NCI-H1417 treated with DMSO at 0.1 percent for 48 hours (cell line): ENCODE measurements at places on chromosomes 1 and 21.

GRCh38 chr1:232634096-232634495, 4.2 kb upstream of the SIPA1L2 start:
- DNase-seq: no peak

DNA sequence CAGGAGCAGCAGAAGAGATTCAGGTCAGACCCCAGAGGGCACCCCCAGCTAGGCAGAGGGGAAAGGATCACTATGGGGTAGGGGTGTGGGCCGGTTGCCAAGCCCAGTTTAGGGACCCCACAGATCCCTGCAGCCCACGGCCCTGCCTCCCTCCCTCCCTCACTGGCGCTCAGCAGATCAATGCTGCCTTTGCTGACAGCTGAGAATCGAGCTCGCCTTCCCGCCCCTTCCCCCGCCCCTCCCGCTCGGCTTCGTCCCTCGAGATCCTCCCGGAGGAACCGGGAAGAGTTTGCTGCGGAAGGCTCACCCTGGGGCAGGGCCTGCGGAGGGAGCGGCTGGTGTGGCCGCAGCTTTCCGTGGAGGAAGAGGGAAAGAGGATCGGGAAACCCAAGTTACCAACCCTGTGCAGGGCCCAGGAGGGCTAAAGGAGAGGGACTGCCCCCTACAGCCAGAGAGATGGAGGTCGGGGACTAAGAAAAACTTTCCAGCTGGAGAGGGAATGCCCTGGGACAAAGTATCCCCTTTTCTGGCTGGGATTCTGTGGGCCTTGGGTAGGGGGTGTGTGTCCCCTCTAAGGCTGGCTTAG, 1.1 kb upstream of the KCNQ4 start:
- DNase-seq: no peak

DNA sequence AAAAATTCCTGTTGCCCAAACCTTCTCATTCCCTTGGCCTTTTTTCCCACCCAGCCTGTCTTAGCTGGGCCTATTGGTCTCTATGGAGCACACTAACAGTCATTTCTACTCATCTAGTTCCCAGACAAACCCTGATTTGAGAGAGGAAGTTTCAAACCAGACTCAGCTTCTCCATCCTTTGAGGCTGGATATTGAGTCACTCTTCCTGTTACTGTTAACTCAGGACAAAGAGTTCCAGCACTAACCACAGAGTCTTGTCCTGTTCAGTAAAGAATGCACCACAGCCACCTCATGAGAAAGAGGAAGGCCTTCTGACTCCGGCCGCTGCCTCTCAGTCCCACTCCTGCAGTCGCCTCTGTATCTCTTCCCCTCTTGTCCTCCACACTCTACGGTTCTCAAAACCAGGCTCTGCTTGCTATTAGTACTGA, 137.8 kb downstream of the PTPRC start:
- no peak for DNase-seq

DNA sequence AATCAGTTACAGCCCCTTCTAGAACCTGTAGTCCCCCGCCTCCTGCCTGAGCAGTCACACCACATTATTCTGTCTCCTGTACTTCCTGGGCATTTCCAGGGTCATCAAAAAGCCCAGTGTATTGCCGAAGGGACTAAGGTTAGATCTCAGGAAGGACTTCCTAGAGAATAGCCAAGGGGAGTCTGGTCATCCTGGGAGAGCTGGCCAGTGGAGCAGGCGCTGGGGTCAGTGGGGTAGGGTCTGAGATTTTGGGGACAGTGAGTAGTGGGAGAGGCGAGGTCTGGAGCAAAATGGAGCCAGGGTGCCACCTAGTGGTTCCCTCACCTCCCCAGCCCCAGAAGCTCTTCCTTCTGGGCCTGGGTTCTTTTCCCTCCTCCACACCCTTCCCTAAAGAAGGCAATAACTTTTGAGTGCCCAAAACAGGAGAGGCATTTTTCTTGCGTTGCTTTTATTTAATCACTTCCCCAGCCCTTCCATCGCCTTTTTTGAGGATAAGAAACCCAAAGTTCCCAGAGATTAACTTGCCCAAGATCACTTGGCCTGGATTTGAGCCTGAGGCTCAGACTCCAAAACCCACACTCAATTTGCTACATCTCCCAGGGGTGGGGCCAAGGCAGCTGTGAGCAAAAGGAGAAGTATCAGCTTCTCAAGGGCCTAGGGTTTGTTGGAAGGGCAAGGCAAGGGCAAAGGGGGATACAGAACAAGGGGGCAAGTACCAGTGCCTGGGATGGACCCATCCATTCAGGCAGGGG, 7.3 kb upstream of the PMVK start:
- DNase-seq: no peak

DNA sequence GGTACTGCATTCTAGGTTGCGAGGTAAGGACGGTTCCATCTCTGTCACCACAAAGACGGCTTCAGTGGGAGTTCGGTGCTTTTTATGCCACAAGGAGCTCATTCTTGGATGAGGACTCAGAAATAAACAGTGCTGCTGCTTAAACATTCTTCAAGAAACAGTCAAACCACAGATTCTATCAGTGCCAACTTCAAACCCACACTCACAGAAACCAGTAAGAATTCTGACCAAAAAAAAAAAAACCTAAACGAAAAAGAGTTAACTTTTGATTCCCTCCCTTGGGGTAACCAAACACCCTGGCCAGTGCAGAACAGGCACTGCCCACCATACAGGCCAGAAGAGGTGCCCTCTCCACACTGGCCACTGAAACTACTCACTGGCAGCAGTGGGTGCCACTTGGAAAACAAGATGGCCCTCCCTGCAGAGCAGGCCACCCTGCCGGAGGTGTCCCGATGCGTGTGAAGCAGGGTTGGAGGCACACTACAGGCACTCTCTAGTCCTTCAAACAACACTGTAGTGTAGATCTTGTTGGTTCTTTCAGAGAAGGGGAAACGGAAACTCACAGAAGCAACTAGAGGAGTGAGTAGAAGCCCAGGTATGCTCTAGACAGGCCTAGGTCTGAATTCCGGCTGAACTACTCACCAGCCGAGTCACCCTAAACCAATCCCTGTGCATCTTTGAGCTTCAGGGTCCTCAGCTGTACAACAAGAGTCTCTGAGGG, 87.3 kb upstream of the TLR5 start:
- no peak for DNase-seq

- no peak for DNase-seq
These were observed 631.0 kb upstream of the TMPRSS15 start for GRCh38 chr21:19034560-19034959.

- no peak for DNase-seq
These were observed 57.8 kb downstream of the RHOU start for GRCh38 chr1:228793032-228793431.

DNA sequence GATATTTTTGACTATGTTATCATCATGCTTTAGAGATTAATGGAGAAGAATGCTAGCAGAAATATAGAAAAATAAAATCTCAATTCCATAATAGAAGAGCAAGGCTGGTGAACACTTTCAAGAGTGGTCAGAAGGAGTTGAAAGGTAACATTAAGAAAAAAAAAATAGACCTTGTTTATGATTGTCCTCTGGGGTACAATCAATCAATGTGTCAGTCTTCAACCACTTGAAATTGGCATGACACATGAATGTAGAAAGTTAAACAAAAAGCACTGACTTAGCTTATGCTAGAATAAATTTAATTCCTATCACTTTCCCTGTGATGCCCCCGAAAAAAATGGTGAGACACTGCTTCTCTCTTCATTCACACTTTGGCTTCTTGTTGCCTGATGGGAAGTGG, 750.3 kb upstream of the ADGRL2 start:
- no peak for DNase-seq

- DNase-seq: no peak
These were observed 101.0 kb upstream of the CASZ1 start for GRCh38 chr1:10897321-10897980.

- no peak for DNase-seq
These were observed 5.0 kb downstream of the SELP start for GRCh38 chr1:169624912-169625311.

DNA sequence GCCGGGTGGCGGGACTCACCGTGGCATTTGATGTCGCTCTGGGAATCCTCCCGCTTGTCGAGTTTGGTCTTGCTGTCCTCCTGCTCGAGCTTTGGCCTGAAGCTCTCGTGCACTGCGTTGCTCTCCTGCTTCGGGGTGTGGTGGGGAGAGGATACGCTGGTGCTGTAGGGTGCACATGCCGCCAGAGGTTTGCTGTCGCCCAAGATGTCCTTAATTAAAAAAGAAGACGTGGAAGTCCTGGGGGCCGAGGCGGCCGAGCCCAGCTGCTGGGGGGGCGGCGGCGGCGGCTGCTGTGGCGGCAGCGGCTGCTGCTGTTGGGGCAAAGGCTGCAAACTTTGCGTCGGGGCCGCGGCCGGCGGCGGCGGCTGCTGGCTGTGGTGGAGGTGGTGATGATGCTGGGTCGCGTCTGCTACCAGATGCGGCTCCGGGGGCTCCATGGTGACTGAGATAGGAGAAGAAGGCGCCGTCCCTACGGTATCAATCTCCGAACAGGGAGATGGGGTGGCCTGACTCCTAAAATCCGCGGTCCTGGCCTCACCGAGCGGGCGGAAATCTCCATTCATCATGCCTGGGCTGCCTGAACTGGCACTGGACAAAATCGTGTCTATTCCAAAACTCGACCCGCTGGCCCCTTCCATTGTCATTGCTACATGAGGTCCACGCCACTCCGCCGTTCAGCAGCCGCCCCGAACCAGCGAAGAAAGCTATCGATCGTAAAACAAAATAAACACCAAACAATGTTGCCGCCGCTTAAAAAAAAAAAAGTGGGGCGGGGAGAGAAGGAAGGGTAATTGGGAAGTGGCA, at the start of gene BARHL2:
Gene BARHL2, minus strand, starts transcription at position 751 of the 804 bp plus-strand sequence. Its CDS starts 107 bp downstream, at position 644.
- no peak for DNase-seq

DNA sequence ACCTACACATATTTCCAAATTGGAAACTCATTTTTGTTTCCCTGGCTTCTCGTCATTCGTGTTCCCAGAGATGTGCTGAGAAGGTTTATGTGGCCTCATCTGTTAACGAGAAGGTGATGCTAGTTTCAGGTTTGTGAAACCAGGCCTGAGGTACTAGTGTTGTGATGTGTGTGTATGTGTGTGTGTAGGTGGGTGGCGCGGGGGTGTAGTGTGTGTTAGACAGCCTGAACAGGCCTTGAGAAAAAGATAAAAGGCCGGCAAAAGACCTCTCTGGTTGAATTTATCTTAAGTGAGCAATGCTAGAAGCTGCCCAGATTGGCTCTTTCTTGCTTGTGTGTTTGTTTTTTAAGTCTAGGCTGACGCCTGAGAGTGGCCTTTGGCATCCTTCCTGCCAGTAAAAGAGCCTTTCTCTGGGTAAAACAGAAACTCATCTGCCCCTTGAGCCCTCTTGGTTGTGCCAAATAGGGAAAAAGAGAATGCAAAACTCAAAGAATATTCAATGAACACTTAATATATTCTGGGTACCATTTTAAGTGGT, 65.8 kb upstream of the HSD17B7 start:
- no peak for DNase-seq

GRCh38 chr1:245942856-245943255, 564.2 kb downstream of the SMYD3 start:
- DNase-seq: no peak

GRCh38 chr1:26274801-26275425, 5.0 kb upstream of the SH3BGRL3 start:
- no peak for DNase-seq

DNA sequence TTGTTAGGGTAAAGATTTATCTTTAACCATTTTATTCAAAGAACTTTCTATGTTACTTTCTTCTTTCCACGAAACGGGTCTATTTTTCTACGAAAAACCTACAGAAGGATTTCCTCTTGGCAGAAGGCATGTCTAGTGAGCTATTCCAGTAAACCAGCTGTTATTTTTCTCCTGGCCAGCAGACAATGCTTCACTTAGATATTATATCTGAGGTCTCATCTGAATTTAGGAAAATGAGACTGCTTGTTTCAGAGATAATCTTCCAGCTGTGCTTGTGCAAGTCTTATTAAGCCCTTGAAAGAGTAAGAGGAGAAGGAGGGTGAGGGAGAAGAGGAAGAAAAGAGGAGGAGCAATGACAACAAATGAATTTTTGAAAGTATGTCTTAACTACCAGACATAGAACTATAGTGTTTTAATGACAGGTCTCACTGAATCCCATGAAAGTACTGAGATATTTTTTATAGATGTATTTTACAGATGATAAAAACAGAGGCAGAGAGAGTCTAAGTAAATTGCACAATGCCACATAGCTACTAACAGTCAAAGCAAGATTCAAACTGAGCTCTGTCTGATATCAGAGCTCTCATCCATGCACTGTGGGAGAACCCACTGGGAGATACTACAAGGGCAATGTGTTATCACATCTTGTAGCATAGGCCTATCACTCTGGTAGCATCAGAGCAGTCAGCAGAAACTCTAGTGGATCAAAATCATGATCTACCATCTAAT, 54.6 kb upstream of the SAMSN1 start:
- DNase-seq: no peak

- peak; percentile 10 for DNase-seq
These were observed 33.5 kb downstream of the VPS26C start for GRCh38 chr21:37233551-37234146.

GRCh38 chr1:186899577-186899976, 70.8 kb downstream of the PLA2G4A start:
- DNase-seq: no peak

DNA sequence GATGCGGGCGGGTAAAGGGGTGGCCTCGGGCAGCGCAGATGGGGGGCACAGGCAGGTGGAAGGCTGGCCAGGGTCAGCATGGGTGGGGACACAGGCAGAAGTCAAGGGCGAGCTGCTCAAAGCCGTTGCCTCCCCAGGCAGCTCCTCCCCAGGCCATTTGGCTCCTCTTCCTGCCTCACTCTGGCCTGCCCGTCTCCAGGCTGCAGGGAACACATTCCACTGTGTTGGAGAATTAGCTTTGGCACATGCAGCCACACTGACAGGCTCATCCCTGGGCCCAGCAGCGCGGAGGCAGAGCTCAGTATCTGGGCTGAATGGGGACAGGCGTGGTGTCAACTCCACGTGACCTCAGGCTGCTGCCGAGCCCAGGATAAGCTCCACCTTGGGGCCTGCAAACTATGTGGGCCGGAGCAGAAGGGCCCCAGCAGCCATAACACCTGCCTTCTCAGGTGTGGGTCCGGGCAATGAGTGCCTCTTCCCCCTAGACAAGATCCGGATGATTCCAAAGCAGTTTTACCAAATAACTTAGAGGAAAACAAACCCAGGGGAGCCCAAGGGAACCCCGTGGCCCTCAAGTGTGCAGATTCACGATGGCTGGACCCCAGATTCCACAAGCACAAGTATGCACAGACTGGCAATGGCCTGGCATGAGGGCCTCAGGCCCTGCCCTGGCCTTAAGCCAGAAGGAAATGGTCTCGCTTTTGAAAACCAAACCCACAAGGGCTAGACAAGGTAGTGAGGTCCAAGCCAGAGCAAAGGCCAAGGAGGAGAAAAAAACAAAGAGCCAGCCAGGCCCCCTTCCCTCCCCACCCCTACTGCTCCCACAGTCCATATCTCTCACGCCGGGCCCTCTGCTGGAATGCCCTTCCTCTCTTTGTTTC, 40.2 kb downstream of the HSPG2 start:
- DNase-seq: no peak

GRCh38 chr1:117826119-117826518, 103.3 kb downstream of the GDAP2 start:
- no peak for DNase-seq

DNA sequence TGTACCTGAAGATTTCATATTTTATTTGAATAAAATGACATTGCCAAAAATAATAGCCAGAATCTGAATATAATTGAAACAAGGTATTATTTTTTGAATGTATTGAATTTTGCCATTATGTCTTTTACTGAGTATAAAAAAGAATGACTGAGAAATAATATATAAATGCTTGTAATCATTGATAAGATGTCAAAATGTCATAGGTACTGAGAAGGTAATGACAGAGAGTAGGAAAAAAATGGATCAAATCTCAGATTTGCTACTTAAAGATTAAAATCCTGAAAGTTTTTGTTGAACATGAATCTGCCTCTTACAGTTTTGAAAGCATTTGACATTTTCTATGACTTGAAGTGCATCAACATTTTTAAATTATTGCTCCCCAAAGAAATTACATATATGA, 1069.9 kb upstream of the ADGRL4 start:
- DNase-seq: no peak

- DNase-seq: no peak
These were observed 18.8 kb upstream of the UBXN10 start for GRCh38 chr1:20167126-20167525.
